Ecto neural progenitor cell (in vitro differentiated cells): ENCODE measurements at places on chromosomes 3 and 15.
A peak's percentile ranks its signal among the peaks of the same experiment; 100 is the strongest.

- peak; percentile 71 for DNase-seq
Observed at GRCh38 chr15:77541421-77542181, 91.1 kb downstream of the LINGO1 start.

- DNase-seq = no peak
Observed at GRCh38 chr3:71421820-71422566, 161.5 kb downstream of the FOXP1 start.

DNA sequence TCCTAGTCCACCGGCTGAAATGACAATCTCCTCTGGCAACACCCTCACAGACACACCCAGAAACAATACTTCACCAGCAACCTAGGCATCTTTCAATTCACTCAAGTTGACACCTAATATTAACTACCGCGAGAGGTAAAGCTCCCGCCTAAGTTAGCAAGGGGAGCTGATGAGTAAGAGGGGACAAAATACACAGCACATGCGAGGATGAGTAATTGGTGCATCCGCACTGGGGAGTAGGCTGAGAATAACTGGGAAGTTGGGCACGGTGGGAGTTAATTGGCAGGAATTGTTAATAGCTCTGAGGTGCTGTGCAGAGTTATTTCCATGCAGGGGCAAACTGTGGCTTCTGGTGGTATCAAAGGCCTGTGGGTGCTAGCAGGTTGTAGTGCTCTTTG, 14.5 kb upstream of the PLD1 start:
- no peak for DNase-seq

DNA sequence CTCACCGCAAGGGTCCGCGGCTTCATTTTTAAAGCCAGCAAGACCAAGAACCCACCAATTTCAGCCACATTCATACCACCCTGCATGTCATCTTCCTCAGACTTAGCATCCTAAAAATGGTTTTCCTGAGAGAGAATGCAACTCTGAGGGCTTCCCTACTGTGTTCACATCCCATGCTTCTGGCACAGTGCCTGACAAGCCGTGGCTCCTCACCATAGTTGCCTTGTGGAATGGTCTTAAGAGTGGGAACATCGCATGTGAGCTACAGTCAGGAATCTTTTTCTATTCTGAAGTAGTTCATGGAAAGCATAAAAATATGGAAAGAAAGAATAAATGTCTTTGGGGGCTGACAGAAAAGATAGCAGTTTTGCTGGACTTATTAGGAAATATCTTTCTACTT, 120.3 kb downstream of the RAP2B start:
- no peak for DNase-seq

GRCh38 chr15:81813215-81813614, 232.6 kb downstream of the MEX3B start:
- no peak for DNase-seq

GRCh38 chr3:50370594-50370993, 11.3 kb upstream of the TMEM115 start:
- no peak for DNase-seq

GRCh38 chr15:39741258-39741657, 41.4 kb downstream of the FSIP1 start:
- DNase-seq = no peak

DNA sequence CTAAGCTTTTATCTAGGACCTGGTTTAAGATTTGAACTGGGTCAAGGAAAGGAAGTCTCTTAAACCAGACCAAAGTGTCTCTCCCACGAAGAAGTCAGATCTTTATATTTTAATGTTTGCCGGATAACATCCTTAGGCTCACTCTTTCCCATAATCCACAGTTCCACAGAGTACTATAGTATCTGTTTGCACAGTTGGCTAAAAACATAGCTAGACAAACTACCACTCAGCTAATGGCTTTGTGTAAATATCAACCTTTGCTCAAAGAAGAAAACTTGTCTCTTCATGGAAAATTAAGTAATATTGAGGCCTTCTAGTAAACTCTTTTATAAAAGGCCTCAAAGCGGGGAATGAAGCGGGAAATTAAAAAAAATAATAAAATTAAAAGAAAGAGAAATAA, 13.5 kb upstream of the SLC9C1 start:
- no peak for DNase-seq

GRCh38 chr3:98500019-98500418, 2.5 kb downstream of the OR5K2 start:
- no peak for DNase-seq
